ENCODE measurements at places on chromosomes 1 and 21. TPM values are rescaled to one million over a fixed set of nuclear protein-coding genes. Genes with fewer than 3 reads are reported as not detected.
A peak's percentile ranks its signal among the peaks of the same experiment; 100 is the strongest.

GRCh38 chr1:31413405-31414001 is 490 bp downstream of the SERINC2 start:
- peak overlapping the region; percentile 86 for H3K4me3 ChIP-seq
- peak; percentile 36 for DNase-seq
- H3K27me3 ChIP-seq = peaks cover 74% of the 10 kb centered on the region
- H3K4me1 ChIP-seq = peaks cover 7% of the 10 kb centered on the region
- H3K36me3 ChIP-seq = no peaks in the 10 kb centered on the region

DNA sequence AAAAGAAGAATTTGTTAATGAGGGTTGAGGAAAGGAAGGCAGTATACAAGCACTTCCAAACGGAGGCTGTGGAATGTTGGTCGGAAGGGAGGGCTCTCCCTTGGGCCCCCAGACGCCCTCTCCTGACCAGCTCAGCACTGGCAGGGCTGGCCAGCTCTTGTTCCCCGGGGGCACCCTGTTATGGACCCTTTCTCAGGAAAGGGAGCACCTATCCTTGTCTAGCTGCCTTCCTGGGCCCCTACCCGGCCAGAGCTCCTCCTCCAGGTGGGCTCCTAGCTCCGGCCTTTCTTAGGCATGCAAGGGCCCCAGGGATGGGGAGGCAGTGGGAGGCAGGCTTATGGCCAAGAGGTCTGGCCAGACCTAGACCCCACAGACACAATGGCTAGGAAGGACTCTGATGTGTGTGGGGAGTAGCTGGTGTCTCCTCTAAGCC is 926 bp downstream of the BLACAT1 start:
- no peak overlapping the region for H3K4me3 ChIP-seq
- peaks cover 84% of the 10 kb centered on the region for H3K27me3 ChIP-seq
- no peak overlapping the region for H3K27ac ChIP-seq
- no peaks in the 10 kb centered on the region for H3K36me3 ChIP-seq

The C8A gene
- not detected for total RNA-seq

The CD1B gene
- not detected for total RNA-seq

DNA sequence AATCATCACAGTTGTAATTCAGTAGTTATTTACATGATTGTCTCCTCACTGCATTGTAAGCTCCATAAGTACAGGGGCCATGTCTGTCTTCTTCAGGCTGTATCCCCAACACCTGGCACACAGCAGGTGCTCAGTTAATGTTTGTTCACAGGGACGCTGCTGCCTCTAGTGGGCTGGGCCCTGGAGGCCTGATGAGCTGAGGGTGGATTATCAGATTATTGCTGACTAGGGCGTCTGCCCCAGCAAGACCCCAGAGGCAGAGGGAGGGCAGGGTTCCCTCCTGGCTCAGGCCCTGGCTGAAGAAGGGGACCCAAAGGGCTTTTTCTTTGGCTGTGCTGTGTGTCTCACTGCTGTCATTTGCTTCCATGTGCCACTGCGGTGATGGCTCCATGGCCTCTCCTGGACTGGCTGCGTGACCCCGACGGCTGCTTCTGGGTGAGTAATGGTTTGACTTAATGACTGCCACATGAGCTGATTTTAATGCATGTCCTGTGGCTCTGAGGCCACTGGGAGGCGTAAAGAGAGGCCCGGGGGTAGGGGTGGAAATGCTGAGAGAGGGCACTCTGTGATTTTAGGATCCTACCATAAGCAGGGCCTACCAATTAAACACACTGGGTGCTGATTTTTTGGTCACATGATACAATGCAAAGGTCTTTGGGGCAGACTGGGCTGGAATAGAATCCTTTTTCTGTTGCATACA is 20.8 kb upstream of the EPB41 start:
- no peak overlapping the region for H3K4me3 ChIP-seq
- no peaks in the 10 kb centered on the region for H3K36me3 ChIP-seq
- H3K27ac ChIP-seq = no peak overlapping the region
- DNase-seq = no peak

The ALPL gene
- not detected for total RNA-seq

The SPRR2E gene
- not detected for total RNA-seq

The KCNJ9 gene
- total RNA-seq = not detected

- H3K4me3 ChIP-seq = no peak overlapping the region
- H3K36me3 ChIP-seq = no peaks in the 10 kb centered on the region
- H3K4me1 ChIP-seq = no peaks in the 10 kb centered on the region
- H3K27me3 ChIP-seq = no peaks in the 10 kb centered on the region
- no peak overlapping the region for H3K27ac ChIP-seq
Observed at GRCh38 chr1:58709540-58710175, 9.8 kb upstream of the MYSM1 start.

- H3K36me3 ChIP-seq = no peaks in the 10 kb centered on the region
- H3K27ac ChIP-seq = no peak overlapping the region
- H3K4me1 ChIP-seq = no peaks in the 10 kb centered on the region
- peaks cover 25% of the 10 kb centered on the region for H3K27me3 ChIP-seq
- DNase-seq = no peak
Observed at GRCh38 chr21:38716942-38717341, 88.8 kb upstream of the ETS2 start.

GRCh38 chr1:175851749-175852148 is 108.4 kb upstream of the TNR start:
- H3K27ac ChIP-seq = no peak overlapping the region
- H3K27me3 ChIP-seq = peaks cover 8% of the 10 kb centered on the region
- no peaks in the 10 kb centered on the region for H3K36me3 ChIP-seq
- DNase-seq = no peak
- H3K4me3 ChIP-seq = no peak overlapping the region

DNA sequence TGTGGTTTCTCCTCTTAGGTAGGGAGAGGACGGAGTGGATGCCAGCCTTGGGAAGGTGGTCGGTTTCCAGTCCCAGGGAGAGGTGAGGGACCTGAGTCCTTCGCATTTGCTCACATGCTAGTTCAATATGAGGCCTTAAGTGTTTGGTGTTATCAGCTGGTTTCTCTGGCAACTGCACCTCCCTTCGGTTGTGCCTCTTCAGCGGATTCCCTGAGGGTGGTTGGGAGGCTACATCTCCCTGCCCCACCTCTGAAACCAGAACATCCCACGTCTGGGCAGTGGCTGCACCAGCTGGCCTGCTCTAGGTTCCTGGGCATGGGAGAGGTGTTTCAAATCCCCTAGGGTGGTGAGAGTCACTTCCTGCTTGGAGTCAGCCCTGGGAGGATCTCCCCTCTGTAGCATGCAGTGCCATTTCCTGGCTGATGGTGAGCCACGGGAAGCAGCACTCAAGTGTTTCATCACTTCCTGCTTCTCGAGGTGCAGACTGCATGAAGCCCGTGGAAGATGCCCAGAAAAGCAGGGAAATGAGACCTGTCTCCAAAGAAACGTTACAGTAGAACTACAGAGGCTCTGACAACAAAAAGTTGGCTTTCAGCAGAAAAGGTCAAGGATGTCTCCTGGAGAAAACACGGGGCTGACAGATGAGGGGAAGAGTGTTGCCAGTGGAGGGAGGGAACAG is 4.5 kb downstream of the TMEM125 start:
- H3K36me3 ChIP-seq = peaks cover 10% of the 10 kb centered on the region
- H3K4me1 ChIP-seq = peaks cover 33% of the 10 kb centered on the region
- peak overlapping the region; percentile 72 for H3K4me3 ChIP-seq
- peak overlapping the region; percentile 75 for H3K27ac ChIP-seq
- peak; percentile 49 for DNase-seq
- H3K27me3 ChIP-seq = peaks cover 18% of the 10 kb centered on the region

- no peak for DNase-seq
- H3K27ac ChIP-seq = no peak overlapping the region
- peaks cover 5% of the 10 kb centered on the region for H3K4me1 ChIP-seq
- no peaks in the 10 kb centered on the region for H3K27me3 ChIP-seq
- H3K4me3 ChIP-seq = no peak overlapping the region
Observed at GRCh38 chr1:199218533-199218932, 579.7 kb downstream of the PTPRC start.

GRCh38 chr1:173414136-173414535 is 63.0 kb upstream of the PRDX6 start:
- no peaks in the 10 kb centered on the region for H3K27me3 ChIP-seq
- DNase-seq = no peak
- H3K36me3 ChIP-seq = no peaks in the 10 kb centered on the region
- peaks cover 44% of the 10 kb centered on the region for H3K4me1 ChIP-seq
- H3K4me3 ChIP-seq = no peak overlapping the region
- H3K27ac ChIP-seq = no peak overlapping the region

DNA sequence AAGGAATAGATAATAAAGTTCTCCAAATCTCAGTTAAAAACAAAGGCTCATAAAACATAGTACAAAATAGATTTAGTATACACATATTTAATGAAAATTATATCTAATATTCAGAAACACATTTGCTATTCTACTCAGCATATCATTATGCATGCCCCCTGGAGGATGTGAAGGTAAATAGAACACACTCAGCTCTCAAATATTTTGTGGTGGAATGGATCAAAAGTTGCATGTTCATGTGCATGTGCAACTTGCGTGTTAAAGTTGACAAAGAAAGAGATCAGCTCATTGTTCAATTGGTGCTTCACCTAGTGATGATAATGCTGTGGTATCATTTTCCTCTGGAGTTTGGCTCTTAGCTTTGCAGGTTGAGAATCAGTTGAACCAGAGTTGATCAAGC is 4.9 kb upstream of the ZNF644 start:
- no peak overlapping the region for H3K4me3 ChIP-seq
- no peak overlapping the region for H3K27ac ChIP-seq
- no peak for DNase-seq
- H3K27me3 ChIP-seq = peaks cover 12% of the 10 kb centered on the region
- H3K4me1 ChIP-seq = peaks cover 27% of the 10 kb centered on the region
- H3K36me3 ChIP-seq = peaks cover 1% of the 10 kb centered on the region

DNA sequence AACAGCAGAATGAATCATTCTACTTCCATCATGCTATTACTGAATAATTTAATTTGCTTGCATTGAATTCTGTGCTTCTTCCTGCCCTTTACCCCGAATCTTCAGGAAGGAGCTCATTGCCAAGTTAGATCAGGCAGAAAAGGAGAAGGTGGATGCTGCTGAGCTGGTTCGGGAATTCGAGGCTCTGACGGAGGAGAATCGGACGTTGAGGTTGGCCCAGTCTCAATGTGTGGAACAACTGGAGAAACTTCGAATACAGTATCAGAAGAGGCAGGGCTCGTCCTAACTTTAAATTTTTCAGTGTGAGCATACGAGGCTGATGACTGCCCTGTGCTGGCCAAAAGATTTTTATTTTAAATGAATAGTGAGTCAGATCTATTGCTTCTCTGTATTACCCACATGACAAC is 44.2 kb downstream of the MAP3K7CL start:
- H3K27ac ChIP-seq = no peak overlapping the region
- DNase-seq = no peak
- H3K4me1 ChIP-seq = peaks cover 13% of the 10 kb centered on the region
- no peaks in the 10 kb centered on the region for H3K27me3 ChIP-seq
- H3K4me3 ChIP-seq = no peak overlapping the region

The OR2T1 gene
- total RNA-seq = not detected

- no peak overlapping the region for H3K4me3 ChIP-seq
- no peak for DNase-seq
- no peaks in the 10 kb centered on the region for H3K36me3 ChIP-seq
- peaks cover 61% of the 10 kb centered on the region for H3K27me3 ChIP-seq
- H3K4me1 ChIP-seq = peaks cover 40% of the 10 kb centered on the region
Observed at GRCh38 chr1:172751683-172752082, 92.8 kb downstream of the FASLG start.
